ENCODE measurements at places on chromosomes 3 and 15.
A peak's percentile ranks its signal among the peaks of the same experiment; 100 is the strongest.

GRCh38 chr3:14138109-14138877 is 13.4 kb downstream of the TMEM43 start:
- DNase-seq: no peak

DNA sequence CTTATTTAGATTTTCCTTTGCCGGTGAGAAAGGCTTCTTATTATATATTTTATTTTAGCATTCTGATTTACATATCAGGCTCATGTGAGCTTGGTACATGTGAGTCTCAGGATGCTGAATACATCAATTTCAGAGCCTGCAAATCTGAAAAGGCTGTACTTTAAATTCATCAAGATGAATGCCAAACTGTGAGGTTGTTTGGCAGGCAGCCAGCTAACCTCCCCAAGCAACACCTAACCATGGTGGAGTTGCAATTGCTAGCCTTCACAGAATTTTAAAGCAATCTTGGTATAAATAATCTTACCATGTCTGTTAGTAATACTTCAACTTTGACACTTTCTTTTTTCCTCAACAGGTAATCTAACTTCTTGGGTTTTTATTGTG is 252.5 kb downstream of the CDIN1 start:
- peak; percentile 33 for DNase-seq

- peak; percentile 28 for DNase-seq
Measured at GRCh38 chr3:173932624-173933023, 535.1 kb downstream of the NLGN1 start.

- DNase-seq: peak; percentile 54
Measured at GRCh38 chr15:56763141-56763895, 30.0 kb upstream of the ZNF280D start.

- no peak for DNase-seq
Measured at GRCh38 chr3:74420538-74421124, 193.8 kb downstream of the CNTN3 start.

DNA sequence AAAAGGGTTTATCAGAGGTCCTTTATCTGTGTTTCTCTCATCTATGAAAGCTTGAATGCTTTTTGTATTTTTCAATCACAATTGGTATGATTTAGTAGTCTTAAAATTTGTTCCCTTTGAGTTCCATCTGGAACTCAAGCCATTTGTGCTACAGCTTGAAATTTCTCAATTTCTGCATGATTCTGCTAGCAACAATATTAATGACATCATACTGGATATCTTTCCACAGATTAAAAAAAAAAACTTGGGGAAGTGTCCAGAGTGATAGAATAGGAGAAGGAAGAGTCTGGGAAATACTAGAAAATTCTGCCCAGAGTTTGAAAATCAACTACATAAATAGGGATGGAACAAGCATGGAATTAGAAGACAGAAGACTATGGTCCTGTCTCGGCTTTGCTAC is 9.3 kb upstream of the FBN1 start:
- DNase-seq: no peak

DNA sequence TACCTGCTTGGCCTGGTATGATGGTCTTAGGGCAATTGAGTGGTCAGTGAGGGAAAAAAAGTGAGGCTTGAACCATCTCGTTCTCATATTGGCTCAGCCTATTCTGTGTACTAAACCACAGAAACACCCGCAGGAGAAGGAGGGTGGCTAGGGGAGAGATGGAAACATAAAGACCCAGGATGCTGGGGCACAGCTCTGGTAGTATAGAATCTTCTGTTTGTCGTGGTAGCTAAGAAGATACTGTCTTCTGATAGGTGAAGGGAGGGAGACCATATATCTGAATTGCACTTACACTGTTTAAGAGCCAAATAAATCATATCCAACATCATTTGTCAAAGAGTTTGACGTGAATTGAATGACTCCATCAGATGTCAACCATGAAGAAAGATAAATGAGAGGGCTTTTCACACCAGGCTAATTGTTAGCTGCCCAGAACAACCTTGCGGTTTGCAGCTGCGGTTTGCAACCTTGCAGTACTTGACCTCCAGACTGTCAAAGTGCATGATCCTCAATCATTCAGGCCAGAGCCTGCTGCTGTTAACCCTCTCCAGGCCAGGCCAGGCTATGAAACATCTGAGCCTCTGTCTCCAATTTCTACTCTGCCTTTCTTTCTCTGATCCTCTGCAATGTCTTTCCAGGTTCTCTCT is 40.9 kb upstream of the PIK3R4 start:
- DNase-seq: no peak

DNA sequence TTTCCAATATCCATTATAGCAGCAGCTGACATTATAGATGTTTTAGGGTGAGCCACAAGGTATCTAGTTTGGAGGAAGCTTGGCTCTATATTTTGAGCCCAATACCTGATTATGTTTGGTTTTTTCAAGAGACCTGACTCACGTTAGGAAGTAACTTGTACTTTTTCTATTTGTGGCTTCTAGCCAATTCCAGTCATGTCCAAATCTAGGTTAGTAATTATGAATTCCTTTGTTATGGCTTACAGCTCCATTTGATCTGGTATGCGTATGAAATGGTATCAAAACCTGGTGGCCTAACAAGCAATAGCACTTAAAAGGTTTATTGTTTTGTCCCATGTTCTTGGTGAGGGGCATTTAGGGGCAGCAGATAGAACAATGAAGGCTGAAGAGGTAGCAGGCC is 115.9 kb downstream of the TOP2B start:
- DNase-seq: peak; percentile 15

DNA sequence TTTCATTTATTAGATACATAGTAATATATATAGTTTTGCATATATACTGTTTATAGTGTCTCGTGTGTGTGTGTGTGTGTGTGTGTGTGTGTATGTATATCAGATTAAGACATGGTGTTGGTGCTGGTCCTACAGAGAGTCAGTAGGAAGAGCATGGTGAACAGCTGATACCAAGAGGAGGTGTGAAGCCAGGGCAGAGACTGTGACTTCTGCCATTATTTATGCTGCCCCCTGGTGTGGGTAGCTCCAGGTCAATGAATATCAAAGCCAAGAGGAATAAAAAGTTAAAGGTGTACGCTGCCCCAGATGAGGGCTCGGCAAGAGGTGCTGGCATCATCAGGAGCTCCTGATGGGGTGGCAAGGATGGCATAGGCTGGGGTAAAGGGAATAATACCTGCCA is 299.5 kb upstream of the RASGRP1 start:
- DNase-seq: no peak

- DNase-seq: no peak
Measured at GRCh38 chr15:88636050-88636449, 2.8 kb upstream of the ISG20 start.

DNA sequence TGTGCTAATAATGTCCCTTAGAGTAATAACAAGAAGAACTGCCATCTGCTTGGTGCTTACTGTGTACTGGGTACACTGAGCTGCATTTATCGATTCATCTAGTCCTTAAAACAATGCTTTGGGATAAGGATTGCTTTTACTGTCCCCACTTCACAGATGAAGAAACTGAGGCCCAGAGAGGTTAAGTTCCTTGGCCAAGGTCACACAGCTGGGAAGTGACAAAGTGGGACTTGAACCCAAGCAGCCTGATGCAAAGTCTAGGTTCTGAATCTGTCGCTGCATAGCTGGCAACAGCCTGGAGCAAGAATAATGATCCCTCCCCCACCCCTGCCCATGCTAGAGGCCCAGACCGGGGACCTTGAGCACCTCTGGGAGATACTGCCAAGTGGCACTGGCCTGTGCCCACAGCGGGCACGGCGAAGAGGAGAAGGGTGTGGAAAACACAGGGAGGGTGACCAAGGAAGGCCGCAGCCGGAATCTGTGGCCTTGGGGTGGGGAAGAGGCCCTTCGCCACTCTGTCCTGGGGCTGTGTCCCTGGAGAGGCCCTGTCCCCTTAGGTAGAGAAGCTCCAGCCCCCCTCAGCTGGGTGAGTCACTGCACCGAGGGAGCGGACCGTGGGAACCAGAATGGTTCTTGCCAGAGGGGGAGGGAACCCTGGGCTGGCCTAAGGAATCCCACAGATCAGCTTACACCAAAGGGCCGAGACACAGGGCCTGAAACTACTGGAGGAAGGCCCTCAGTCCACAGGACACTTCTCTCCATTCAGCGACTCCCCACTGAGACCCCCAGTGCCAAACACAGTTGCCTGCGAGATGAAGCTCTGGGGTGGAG is 3.5 kb downstream of the PLXND1 start:
- peak; percentile 95 for DNase-seq

DNA sequence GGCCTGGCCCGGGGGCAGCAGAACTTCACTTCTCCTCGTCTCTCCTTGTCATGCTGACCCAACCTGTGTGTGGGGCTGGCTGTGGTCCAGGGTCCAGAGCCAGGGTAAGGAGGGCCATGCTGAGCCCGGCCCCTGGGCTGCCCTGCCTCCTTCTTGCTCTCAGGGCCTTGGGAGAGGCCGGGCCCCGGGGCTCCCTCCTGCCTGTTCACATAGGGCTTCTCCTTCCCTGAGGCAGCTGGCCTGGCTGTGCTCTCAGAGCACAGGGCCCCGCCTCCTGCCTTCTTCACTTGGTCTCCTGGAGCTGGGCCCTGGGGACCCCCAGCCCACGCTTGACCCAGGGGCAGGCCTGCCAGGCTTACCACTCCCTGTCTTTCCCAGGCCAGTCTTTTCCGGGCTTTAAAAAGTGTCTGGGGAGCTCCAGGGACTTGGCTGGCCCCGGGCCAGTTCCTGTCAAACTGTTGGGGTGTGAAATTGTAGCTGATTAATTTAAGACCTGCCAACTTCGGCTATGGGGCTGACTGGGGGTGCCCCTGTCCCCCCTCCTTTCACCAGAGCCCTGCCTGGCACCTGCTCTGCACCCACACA is 11.8 kb downstream of the PLXNA1 start:
- DNase-seq: no peak

GRCh38 chr3:148360051-148360450 is 337.7 kb upstream of the AGTR1 start:
- DNase-seq: peak; percentile 29

- DNase-seq: peak; percentile 66
Measured at GRCh38 chr3:171704002-171704401, 106.3 kb downstream of the PLD1 start.

- DNase-seq: no peak
Measured at GRCh38 chr3:177186306-177186705, 11.0 kb downstream of the TBL1XR1 start.

DNA sequence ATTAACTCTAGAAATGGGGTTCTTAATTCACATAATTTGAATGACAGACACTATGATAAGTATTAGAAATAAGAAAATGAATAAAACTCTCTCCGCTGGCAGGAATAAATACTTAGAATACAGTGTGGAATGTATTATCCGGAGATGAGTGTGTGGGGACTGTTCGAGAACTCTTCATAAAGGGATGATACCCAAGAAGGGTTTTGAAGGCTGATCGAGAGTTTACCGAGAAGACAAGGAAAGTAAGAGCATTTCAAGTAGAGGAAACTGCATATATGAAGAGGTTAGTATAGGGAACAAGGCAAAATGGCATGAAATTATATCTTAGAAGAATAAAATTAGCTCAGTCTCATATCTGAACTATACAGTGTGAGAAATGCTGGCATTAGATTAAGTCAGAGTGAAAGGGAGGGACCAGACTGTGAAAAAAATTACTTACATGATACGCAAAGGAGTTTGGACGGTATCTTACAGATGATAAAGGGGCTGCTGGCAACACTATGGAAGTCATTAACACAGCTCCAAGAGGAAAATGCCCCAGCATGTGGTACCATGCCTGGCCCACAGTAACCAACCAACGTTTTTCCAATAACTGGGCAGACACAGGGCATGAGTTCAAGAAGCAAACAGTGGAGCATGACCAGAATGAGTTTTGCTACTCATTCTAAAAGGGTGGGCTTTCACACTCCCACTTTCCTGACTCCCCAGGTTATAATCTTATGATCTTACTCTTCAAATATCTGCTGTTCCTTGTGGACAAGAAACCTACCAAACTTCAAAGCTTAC is 6.5 kb downstream of the DCBLD2 start:
- DNase-seq: no peak

- no peak for DNase-seq
Measured at GRCh38 chr15:41605566-41605965, 46.6 kb downstream of the TYRO3 start.

DNA sequence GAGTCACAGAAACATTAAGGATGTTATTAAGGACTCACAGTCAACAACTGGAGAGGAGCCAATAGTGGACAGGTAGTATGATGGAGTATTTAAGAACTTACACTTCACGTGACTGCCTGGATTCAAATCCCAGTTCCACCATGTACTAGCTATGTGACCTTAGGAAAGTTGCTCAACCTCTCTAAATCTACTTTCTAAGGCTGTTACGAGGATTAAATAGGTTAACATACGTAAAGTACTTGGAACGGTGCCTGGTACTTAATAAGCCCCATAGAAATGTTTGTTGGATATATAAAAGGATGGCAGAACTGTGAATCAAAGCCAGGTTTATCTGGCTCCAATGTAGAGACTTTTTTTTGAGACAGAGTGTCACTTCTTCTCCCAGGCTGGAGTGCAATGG is 24.4 kb downstream of the THRB start:
- DNase-seq: no peak

GRCh38 chr3:115709931-115710330 is 86.6 kb downstream of the GAP43 start:
- DNase-seq: peak; percentile 49

- DNase-seq: peak; percentile 67
Measured at GRCh38 chr3:141959589-141960554, 83.4 kb downstream of the ATP1B3 start.

DNA sequence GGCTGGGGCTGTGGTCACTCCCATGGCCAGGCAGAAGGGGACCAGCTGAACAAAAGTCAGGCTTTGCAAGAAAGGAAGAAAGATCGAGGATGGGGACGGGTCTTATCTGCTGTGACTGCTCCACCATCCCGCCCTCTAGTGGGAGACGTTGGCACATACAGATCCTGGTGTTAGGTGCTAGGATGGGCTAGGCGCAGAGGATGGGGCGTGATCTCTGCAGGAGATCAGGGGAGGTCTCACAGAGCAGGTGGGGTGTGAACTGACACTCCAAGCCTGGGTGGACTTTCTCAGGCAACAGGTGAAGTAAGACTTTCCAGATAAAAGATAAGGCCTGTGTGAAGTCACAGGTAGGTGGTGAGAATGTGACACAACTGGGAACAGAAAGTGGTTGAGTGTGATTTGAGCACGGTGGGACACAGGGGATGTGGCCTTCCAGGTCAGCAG is 141.9 kb upstream of the SMAD3 start:
- DNase-seq: no peak

GRCh38 chr3:65079560-65079959 is 391.8 kb upstream of the ADAMTS9 start:
- DNase-seq: no peak

- DNase-seq: peak; percentile 77
Measured at GRCh38 chr3:171028025-171028778, 1.7 kb upstream of the SLC2A2 start.
